CMK (cell line): ENCODE measurements at places on chromosomes 2 and 18.

DNA sequence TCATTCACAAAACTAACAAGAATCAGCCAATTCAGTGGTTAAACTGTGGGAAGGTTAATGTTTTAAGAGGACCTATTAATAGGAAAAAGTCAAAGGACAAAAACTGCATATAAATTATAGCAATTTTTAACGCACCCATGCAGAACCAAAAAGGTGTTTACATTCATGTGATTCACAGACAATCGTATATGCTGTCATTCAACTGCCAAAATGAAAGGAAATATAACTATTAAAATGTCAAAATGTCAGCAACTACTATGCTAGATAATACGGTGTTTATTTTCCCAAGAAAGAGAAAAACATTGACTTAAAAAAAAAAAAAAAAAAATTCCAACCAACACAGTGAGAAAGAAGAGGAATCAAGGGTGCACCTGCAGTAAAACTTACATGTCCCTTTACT is 48.5 kb downstream of the DYM start:
- no peak for DNase-seq

GRCh38 chr2:85811180-85812093 is 57.6 kb downstream of the ATOH8 start:
- no peak for DNase-seq

DNA sequence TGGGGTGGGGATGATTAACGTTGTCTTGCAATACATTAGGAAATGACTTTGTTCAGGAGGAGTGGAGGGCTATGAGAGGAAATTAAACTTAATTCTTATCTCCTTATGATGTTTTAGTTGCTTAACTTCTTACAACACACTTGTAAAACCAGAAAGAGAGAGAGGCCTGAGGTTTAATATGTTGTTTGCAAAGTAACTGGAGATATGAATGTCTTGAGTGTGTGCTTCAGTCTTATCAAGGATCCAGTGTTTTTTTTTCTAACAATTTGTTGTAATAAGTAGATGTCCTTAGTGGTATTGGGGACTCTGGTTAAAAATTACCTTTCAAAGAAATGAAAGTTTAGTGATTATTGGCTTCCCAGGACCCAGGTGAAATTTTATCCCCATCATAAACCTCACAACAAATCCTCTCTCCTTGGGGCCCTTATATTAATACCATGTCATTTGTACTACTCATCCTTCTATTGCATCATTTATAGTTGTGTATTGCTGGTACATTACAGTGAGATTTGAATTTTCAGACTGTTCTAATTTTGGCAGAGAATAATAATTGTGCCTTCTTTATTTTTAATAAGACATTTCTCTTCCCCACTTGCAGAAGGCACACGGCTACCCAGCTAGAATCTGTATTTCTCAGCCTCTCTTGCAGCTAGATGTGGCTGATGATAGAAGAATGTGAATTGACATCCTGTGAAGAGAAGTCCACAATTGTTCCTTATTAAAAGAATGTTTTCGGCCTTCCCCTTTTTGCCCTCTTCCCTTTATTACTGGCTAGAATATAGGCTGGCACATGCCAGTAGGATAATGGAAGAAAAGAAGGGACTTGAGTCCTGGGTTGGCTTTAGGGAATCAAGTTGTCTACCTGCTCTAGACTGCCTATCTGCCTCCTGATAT is 91.9 kb upstream of the CXCR4 start:
- DNase-seq, result no peak

DNA sequence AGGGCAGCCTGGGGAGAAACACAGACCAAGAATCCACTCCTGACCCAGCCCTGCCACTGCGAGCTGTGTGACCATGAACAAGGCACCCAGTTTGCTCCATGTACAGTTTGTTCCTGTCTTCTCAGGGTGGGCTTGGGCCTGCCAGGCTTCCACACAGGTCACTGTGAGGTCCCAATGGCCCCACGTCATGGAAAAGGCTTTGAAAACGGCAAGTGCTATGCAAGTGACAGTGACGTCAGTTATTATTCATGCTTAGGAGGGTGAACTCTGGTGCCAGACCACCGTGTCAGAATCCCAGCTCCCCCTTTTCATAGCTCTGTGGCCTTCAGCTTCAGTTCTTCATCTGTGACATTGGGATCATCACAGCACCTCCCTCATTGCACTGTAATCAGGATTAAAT is 87.1 kb downstream of the TNS1 start:
- no peak for DNase-seq

DNA sequence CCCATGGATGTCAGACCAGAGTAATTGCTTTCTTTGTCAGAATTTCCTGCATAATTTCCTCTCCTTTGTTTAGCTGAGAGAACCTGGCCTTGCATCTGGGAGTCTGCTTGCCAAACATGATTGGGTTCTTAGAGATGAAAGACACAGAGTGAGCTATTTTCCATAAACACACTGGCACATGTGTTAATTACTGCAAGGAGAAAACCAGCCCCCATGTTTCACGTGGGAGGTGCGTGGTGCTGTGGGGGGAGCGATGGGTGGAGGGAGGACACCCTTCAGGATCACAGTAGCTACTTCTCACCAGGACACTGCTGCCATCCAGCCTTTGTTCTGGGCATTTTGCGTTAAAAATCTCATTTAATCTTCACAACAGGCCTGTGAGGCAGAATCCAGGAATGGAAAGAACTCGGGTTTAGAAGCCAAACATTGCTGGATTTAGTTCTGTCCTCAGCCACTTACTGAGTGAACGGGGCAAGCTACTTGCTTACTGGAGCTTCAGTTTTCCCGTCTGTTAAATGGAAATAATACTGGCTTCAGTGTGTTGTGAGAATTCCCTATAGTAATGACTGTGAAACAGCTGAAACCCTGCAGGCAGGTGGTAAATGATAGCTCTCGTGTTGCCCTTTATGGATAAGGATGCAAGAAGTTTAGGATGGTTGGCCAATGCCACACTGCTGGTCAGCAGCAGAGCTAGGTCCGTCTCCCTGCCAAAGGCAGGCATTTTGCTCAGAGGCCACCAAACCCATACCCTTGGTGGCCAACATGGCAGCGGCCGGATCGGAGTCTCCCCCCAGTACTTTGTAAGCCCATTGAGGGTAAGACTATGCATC is 100.1 kb upstream of the ASAP2 start:
- DNase-seq, result no peak

- DNase-seq, result no peak
Measured at GRCh38 chr2:200702646-200703118, 109.0 kb upstream of the BZW1 start.

DNA sequence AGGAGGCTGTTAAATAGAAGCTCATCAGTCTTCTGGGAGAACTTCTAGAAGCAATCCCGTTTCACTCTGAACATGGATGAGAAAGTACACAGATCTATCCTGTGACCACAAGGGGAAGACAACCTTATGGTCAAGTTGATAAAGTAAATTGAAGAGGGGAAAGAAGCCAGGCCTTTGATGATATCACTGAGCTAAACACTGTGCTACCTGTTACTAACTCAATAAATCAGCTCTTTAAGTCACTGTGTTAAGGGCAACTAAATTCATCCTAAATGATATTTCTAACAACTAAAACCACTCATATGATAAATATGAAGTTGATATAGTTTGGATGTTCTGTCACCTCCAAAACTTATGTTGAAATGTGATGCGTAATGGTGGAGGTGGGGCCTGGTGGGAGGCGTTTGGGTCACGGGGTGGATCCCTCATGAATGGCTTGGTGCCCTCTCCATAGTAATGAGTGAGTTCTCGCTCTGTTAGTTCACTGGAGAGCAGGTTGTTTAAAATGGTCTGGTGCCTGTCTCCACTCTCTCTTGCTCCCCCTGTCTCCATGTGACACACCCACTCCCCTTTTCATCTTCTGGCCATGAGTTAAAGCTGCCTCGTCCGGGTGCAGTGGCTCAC is 23.6 kb downstream of the OLA1 start:
- no peak for DNase-seq

- no peak for DNase-seq
Measured at GRCh38 chr2:222299906-222300725, 1.3 kb upstream of the PAX3 start.

DNA sequence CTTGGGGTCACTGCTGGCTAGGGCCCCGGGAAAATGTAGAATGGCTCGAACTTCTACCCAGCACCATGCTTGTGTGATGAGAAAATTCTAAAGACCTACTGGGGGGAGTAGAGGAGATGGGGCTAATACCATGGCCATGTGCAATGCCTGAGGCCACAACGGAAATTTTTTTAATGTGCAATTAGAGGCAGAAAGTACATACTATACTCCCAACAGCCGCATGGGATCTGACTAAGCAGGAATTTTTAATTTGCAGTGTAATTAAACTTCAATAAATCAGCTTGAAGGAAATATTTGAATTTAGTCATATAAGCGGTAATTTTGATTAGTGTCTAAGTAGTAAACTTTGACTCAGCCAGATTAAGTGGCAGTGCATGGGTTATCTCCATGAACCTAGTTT is 53.2 kb upstream of the CNGA3 start:
- no peak for DNase-seq
